ENCODE measurements at places on chromosomes 1 and 21.
A peak's percentile ranks its signal among the peaks of the same experiment; 100 is the strongest.

- no peak for DNase-seq
Observed at GRCh38 chr1:19070197-19070651, 113.7 kb upstream of the IFFO2 start.

- no peak for DNase-seq
Observed at GRCh38 chr21:29271927-29272333, 26.8 kb upstream of the BACH1 start.

- DNase-seq, result peak; percentile 37
Observed at GRCh38 chr1:155218854-155219591, 10.5 kb downstream of the MTX1 start.

DNA sequence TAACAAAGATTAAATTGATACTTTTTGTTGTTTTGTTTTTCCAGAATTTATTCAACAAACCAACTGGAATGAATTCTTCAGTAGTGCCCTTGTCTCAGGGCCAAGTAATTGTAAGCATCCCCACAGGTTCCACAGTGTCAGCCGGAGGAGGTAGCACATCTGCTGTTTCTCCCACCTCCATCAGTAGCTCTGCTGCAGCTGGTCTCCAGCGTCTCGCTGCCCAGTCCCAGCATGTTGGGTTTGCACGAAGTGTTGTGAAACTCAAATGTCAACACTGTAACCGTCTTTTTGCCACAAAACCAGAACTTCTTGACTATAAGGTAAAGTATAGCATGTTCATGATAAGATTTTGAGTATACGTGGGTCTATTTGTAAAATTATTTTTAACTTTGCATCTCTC, 118.5 kb downstream of the ZMYM4 start:
- DNase-seq, result no peak

- DNase-seq, result no peak
Observed at GRCh38 chr1:27632387-27633297, 2.3 kb downstream of the FGR start.

DNA sequence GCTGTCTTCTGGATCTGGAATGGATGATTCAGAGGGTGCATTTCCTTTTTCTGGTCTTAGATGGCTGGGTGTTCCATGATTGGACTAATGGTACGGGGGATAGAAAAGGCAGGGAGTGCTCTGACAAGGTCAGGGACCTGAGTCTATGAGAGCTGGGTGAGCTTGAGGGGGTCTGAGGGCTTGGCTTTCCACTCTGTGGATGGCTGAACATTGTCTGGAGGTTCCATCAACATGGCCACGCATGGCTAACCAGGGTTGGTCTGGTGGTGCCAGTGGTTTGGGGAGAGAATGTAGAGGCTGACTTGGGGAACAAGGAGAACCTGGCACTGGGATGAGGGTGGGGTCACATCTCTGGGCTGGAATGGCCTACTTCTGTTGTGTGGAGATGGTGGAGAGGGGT, 41.5 kb upstream of the TSPAN2 start:
- DNase-seq, result no peak

- no peak for DNase-seq
Observed at GRCh38 chr1:9297831-9298230, 5.1 kb downstream of the SPSB1 start.

GRCh38 chr1:45221716-45222115, 15.3 kb upstream of the ZSWIM5 start:
- no peak for DNase-seq

DNA sequence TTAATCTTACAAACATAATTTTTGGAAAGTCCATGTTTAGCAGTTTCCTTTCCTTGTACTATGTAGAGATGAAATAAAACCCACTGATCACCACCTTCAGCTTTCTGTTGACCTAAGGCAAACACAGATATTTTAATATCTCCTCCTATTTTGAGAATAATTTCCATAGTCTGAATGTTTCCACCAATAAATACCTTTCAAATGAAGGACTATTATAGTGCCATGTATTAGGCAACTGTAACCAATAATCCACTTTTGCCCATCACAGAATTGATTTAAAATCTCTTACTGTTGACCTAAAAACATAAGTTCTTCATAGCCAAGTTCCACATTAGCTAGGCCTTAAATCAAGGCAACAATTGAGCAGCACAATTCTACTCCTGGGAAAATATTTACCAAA, 1.8 kb downstream of the CDC42BPA start:
- DNase-seq, result no peak

GRCh38 chr1:83762416-83762815, 236.5 kb downstream of the TTLL7 start:
- DNase-seq, result no peak

GRCh38 chr1:108556066-108556465, 3.8 kb upstream of the EEIG2 start:
- DNase-seq, result no peak

DNA sequence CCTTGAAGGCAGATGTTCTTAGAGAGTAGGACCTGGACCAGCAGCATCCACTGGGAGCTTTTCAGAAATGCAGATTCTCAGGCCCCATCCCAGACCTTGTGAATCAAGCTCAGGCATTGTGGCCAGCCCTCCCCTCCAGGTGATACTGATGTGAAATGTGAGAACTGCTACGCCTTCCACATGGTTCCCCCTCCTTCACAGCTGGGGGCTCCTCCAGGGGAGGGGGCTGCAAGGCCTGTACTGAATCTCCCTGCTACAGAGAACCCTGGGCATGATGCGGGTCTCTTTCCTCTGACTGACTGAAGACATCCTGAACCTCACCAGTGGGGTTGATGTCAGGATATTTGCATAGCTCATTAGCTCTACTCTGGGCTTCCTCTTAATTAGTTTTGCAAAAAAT, 141.8 kb upstream of the CSF3R start:
- no peak for DNase-seq

- DNase-seq, result peak; percentile 61
Observed at GRCh38 chr1:214551436-214552173, at the start of gene PTPN14. Gene PTPN14 (minus strand): TSS chr1:214551602. CDS start chr1:214464803, 86,799 bp downstream.

All from Kasumi-1 (cell line).